Fibroblast of the conjunctiva (primary cell): ENCODE measurements at places on chromosomes 1 and 21.

GRCh38 chr1:156911577-156912298, 8.7 kb upstream of the LRRC71 start:
- no peak for DNase-seq

DNA sequence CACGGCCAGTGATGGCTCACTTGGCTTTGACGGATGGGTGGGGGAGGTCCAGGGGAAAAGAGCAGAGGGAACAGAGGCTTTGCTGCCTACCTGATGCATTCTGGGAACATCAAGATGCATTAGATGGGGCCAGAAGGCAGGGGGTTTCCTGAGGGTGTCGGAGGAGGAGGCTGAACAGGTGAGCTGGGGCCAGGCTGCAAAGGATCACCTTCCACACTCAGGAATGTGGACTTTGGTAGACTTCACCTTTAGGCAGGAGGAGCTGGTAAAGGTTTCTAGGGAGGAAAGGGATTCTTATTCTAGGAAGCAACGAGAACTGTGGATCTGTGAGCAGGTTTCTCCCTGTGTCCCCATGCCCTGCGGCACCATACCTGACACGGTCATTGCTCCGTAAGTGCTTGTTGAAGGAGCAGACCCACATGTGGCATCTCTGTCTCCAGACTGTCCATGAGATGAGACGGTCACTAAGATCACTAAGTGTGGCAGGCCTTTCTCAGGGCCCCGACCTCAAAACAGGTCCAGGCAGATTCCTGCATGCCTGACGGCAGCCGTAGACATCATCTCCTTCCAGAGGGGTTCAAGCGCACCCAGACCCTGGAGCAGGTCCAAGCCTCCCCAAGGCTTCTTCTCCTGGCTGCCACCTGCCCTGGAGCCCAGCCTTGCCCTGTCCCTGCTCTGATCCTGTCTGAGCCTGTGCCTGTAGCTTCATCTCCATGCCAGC, 89.1 kb upstream of the SLC25A33 start:
- DNase-seq = no peak

GRCh38 chr21:15850645-15851044, 120.9 kb downstream of the USP25 start:
- DNase-seq = no peak

DNA sequence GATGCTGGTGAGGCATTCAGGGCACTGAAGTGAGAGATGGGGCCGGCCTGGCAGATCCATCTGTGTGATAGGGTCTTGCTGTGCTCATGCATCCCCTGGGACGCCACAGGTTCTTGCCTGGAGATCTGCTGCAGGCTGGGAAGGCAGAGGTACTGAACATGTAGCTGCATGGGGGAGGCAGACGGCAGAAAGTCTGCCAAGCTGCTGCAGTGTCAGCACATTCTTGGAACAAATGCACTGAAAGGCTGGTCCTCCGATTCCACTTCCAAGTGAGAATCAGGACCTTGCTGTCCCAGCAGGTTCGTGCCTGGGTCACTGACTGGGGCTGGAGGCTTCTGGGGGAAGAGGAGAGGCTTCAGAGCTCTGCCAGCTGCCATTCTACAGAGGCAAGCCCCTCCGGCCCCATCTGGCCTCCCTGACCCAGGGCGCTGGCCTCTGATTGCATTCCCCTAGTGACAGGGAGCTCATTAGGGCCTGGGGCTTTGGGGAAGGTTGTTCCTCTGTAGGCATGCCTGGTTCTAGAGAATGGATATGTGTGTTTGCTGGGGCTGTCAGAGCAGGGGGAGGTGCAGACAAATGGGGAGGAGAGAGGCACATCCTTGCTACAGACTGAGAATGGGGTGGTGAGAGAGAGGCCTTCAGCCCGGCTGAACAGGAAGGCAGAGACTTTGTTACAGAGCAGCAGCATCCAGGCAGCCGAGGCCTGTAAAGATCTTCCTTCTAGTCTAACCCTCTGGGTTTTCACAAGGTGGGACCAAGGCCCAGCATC, 174.0 kb downstream of the TRABD2B start:
- DNase-seq = no peak

DNA sequence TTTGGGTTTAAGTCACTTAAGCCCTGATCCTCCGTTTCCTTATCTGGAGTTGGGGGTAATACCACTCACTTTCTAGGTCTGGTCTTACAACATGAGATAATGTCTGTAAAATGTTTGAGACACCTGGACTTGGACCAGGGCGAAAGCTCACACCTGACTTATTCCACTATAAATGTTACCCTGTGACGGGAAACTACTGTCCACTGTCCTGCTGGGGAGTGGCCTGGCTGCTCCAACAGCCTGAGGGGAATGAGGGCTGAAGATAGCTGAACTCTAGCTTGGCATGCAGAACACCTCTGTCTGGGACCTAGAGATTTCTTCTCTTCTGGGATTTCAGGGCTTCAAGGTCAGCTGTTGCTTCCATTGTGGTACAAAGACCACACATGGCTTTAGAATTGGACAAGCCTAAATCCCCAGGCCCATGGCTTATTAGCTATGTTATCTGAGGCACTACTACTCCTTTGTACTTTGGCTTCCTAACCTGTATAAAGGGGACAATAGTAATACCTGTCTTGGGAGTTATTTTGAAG, 9.5 kb upstream of the A3GALT2 start:
- no peak for DNase-seq
